ENCODE measurements at places on chromosomes 11 and 22.

- DNase-seq = peak; percentile 90
These were observed 12.3 kb upstream of the HDHD5 start for GRCh38 chr22:17171153-17172028.

GRCh38 chr11:87092567-87092966 lies 54.8 kb downstream of the TMEM135 start:
- no peak for DNase-seq

- DNase-seq = no peak
These were observed 91.4 kb downstream of the EFCAB6 start for GRCh38 chr22:43720716-43721115.

GRCh38 chr11:73753938-73754337 lies 6.9 kb downstream of the RAB6A start:
- DNase-seq = no peak

DNA sequence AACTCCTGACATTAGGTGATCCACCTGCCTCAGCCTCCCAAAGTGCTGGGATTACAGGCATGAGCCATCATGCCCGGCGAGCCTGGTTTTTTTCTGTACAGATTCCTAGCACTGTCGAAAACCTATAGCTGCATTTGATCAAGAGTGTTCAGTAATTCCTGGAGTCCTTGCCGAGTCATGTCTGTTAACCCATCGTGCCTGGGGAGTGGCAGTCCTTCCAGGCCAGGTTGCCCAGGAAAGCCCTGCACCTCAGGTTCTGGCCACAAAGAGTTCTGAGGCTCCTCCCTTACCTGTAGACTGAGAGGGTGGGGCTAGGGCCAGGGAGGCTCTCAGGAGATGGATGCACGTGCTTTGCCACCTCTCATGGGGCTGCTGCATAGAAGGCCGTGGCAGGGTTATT lies 17.0 kb downstream of the YDJC start:
- DNase-seq = no peak

DNA sequence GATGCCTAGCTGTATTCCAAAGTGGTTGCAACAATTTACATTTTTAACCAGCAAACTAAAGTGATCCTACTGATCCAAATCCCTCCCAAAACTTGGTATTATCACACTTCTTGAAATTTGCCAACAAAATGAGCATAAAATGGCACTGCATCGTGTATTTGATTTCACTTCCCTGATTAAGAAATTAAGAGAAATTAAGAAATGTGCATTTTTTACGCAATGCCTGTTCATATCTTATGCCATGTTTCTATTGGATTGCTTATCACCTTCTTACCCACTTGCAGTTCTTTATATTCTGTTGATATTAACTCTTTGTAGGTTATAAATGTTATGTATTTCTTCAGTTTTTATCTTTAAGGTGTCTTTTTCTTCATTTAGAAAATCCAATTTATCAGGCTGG lies 80.6 kb downstream of the DENND5A start:
- DNase-seq = no peak

- DNase-seq = no peak
These were observed 9.4 kb downstream of the CDC45 start for GRCh38 chr22:19488884-19489843.

DNA sequence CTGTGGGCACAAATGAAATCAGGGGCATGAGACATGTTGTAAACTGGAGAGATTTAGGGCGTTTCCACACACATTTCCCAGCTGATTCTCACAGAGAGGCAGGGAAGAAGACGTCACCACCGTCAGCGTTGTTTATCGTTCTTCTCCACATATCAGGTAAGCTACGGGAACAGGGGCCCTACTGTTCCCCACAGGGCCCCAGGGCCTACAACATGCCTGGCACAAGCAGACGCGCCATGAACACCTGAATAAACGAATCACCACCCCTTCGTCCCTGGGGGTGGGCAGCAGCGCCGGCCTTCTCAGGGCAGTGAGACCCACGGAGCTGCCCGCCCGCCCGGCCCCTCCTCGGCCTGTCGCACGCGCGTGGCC lies 342 bp downstream of the EFCAB6 start:
- DNase-seq = no peak

DNA sequence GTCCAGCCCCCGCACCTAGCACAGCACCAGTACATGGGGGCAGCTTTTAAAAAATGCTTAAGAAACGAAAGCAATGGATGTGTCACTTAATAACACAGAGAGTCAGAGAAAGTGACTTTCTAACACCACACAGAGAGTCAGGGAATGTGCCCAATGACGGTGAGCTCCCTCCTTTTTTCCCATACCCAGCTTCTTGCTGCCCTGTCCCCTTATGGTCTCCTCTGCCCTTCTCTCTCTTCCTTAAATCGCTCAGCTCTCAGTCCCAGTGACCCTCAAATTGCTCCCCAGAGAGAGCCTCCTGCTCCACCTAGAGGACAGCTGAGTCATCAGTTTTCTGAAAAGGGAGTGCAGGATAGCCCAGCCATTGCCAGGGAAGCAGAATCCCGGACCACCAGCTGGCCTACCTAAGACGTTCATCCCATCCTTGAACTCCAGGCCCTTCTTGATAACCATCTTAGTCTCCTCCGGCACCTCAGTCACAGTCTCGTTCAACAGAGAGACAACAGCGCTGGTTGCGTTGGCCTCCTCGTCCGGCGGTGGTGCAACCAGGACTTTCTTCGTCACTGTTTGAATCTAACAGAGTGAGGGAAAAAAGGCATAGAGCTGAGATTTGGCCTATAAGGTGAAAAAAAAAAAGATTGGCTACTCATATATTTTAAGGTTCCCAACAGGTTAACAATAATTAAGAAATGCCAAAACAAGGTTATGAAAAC lies 113.5 kb downstream of the SLC1A2 start:
- DNase-seq = no peak

- peak; percentile 87 for DNase-seq
These were observed 7.4 kb downstream of the USP2 start for GRCh38 chr11:119373921-119374631.

DNA sequence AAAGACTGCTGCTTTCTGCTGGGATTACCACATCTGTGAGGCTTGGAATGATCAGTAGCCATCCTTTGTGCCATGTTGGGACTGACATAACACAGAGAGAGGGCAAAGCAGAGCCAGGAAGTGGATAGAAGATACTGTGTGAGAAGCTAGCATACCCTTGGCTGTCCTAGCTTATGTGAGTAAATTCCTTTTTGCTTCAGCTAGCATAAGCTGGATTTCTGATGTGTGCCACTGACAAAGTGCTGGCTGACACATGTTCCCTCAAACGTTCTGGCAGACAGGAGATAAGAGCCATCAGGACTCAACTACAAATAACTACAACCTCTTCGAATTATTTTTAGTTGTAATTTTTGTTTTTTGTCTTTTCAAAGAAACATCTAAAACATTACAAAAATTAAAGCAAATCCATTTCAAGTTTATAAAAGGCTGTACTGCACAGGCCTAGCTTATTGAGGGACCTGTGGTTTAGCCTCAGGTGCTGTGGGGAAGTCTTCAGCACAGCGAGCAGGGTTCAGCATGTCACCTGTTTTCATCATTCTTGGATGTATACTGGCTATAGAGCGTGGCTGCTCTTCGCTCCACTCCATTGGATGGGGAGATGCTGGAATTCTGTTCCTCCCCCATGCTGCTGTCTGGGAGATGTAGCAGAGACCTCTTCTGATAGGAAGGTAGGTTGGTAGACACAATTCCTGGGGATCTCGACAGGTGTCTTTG lies 120.9 kb downstream of the SWAP70 start:
- no peak for DNase-seq

GRCh38 chr22:37507731-37508130 lies 11.5 kb downstream of the CARD10 start:
- no peak for DNase-seq

GRCh38 chr11:28963187-28963586 lies 855.0 kb downstream of the METTL15 start:
- no peak for DNase-seq

GRCh38 chr11:105045676-105046296 lies 651 bp upstream of the CARD16 start:
- no peak for DNase-seq

DNA sequence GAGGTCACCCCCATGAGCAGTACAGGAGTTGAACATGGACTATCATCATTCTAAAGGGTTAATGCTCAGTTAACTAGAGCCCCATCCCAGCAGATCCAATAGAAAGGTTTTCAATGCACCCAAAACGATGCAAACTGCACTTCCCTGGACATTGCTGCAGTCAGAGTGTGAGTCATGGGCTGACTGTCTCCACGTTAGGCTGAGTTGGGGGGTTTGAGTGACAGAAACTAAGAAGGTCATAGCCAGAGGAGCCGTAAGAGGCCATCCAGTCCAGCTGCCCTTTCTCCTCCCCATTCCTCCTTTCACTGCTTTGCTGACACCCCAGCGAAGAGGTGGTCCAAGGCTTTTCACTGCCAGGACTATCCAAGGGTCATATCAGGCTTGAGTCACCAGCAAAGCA lies 10.5 kb upstream of the OR2AT4 start:
- DNase-seq = no peak

All from sciatic nerve (tissue), 2 donors.